Right lung (tissue), 10 donors: ENCODE measurements at places on chromosomes 13 and 19. TPM values are rescaled to one million over a fixed set of nuclear protein-coding genes. Genes with fewer than 3 reads are reported as not detected.
A peak's percentile ranks its signal among the peaks of the same experiment; 100 is the strongest.

DNA sequence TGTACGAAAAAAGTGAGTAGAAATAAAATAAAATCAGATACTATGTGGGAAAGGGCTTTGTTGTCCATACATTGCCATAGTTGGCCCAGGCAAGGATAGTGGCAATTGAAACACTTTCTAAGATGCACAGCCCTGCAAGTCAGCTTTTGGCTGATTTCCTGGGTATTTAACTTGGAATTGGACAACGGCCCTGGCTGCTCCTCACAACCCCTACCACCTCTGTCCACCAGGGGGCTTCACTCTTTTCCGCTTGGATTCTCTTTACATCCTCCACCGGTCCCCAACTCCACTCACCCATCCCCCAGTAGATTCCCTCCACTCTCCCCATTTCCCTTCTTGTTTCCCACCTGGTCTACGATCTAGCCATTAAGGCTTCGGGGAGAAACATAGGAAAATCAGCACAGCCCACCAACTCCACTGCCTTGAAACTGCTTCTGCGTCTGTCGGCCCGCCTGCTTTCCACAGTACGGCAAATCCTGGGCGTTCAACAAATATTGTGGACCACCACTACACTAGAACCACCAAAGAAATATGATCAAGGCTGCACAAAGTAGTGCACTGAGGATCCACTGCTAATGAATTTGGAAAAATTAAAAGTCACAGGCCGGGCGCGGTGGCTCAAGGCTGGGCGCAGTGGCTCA lies 48.6 kb upstream of the GTF3A start:
- DNase-seq: peak; percentile 58

DNA sequence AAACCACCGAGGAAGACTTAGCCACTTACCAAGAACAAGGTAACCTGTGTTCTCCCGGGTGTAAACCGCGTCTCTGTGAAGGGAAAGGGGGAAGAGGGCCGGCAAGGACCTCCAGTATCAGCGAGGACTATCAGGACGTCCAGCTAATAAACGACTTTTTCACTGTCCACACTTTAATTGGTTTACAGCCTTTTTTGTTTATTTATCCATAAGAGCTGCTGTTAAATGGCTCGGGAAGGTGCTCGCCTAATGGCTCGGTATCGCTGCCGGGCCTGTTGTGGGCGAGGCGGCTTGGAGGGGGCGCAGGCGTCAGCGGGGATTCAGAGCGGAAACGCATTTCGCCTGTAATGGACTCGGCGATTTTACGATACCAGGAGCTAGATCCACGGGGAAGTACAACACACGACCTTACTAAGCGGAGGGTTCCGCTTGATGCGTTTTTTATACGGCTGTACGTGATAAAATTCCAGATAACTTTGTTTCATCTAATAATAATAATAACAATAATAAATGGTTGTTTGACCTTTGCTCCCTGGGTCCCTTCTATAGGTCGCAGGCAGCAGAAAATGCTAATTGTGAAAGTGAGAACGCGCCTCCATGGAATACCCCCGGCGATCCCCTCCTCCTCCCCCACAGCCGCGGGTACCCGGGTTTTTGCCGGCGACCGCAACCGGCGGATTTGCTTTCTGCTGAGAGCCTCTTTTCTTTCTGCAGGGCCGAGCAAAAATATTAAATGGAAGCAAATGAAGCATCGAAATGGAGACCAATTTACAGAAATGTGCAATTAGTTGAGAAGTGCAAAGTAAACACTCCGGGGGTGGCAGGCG lies 2.5 kb upstream of the PDX1 start:
- DNase-seq: no peak

- DNase-seq: no peak
Observed at GRCh38 chr19:43510713-43511112, 6.2 kb upstream of the PHLDB3 start.

GRCh38 chr19:7427944-7428343 lies 60.9 kb downstream of the PEX11G start:
- DNase-seq: no peak

GRCh38 chr13:29109987-29110386 lies 289.8 kb downstream of the MTUS2 start:
- no peak for DNase-seq

FREM2 gene
- 41.8 TPM for polyA plus RNA-seq

FCAR gene
- 0.47 TPM for polyA plus RNA-seq

MAP4K1 gene
- 4.2 TPM for polyA plus RNA-seq

GRCh38 chr19:37950471-37951175 lies 43.6 kb downstream of the SIPA1L3 start:
- DNase-seq: no peak
